Thyroid gland (tissue), 4 donors: ENCODE measurements at places on chromosomes 1 and 21.

- no peak for DNase-seq
Measured at GRCh38 chr1:156475568-156476500, 24.7 kb downstream of the MEF2D start.

DNA sequence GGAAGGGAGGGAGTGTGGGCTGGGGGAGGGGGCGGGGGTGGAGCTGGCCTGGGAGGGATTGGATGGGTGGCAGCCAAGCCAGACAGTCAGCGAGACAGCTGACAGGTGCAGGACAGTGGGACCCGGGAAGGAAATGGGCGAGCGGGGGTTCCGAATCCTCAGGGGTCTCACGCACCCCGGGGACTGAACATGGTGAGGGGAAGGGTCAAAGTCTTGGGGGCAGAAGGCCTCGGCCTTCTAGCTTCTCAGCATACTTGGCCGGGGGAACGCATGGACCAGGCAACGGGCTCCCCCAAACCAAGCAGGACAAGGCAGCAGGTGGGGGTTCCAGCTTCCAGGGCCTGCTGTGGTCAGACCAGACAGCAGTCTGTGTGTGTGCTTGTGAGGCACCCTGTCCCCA lies 23.1 kb downstream of the CASZ1 start:
- DNase-seq = no peak

DNA sequence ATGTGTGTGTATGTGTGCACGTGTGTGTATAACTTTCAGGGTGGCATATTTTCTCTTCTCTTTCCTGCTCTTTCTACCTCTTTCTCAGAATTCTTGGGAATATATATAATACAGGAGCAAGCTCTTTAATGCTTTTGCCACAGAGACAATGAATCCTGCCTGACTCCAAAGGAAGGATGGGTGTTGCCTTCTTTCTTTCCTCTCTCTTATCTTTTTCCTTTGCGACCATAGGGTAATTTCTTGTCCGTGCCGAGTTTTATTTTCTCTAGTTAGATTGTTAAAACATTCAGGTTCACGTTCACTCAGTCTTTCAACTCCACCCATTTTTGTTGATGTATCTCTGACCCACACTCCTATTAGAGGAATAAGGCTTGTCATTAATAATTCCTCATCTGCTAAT lies 129.0 kb upstream of the C1orf21 start:
- no peak for DNase-seq

DNA sequence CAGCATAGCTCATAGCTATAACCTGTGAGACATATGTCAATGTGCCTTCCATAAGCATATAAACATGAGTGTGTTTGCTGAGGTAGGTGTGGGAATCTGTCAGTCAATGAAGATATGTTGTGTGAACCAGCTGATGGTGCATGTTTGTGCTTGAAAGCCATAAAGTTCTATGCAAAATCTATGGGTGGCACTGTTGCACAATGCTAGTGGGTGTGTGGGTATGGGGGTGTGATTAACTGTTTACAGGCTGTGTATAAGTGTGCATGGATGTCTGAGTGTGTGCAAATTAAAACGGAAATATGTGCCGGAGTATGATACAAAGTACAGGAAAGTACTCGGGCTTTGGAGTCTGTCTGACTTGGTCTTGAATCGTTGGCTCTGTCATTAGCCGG lies 1.0 kb upstream of the ATP2B4 start:
- peak; percentile 25 for DNase-seq
